ENCODE measurements at places on chromosomes 12 and 14.

GRCh38 chr12:50099302-50100008 lies 4.4 kb upstream of the GPD1 start:
- no peak for DNase-seq

DNA sequence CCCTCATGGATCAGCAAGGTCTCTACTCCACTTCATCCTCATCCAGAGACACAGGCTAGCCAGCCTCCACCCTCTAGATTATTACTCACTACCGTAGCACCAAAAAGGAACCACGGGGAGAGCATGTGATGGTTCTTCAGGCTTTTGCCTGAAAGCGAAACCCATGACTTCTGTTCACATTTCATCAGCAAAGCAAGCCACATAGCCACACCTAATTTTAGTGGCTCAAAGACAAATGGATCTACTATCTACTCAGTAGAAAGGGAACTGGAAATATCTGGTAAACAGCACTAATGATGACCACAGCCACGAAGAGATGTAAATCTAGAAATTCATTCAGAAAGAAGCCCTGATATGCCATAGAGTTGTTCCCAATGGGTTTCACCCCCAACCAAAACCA lies 51.4 kb downstream of the VCPKMT start:
- peak; percentile 87 for DNase-seq

GRCh38 chr14:21860172-21860571 lies 186.6 kb upstream of the OR4E1 start:
- DNase-seq = no peak

- DNase-seq = no peak
Measured at GRCh38 chr14:105187935-105188524, 6.9 kb upstream of the NUDT14 start.
